Fibroblast of villous mesenchyme (primary cell): ENCODE measurements at places on chromosomes 12 and 14. TPM values are rescaled to one million over a fixed set of nuclear protein-coding genes. Genes with fewer than 3 reads are reported as not detected.

- DNase-seq: no peak
Observed at GRCh38 chr14:36227344-36227743, 50.8 kb upstream of the PTCSC3 start.

GRCh38 chr12:114841557-114842251, 157.7 kb upstream of the TBX3 start:
- no peak for DNase-seq

DNA sequence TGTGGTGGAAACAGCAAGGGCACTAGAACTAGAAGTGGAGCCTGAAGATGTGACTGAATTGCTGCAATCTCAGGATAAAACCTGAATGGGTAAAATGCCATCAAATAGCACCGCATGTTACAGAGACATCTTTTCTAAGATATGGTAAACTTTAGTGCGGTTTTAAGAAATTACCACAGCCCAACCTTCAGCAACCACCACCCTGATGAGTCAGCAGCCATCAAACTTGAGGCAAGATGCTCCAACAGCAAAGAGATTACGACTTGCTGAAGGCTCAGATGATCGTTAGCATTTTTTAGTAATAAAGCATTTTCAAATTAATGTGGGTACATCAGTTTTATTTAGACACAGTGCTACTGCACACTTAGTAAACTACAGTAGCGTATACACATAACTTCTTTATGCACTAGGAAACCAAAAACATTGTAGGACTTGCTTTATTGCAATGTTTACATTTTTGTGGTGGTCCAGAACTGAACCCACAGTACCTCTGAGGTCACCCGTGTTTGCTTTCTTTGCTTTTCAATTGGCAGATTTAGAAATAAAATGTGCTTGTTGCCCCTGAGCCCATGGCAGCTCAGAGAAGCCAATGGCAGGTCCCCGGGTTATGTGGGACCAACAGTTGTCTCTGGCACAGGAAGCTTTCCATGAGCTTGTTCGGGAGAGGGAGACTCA, 15.9 kb downstream of the GOLGA3 start:
- DNase-seq: peak; percentile 92

DNA sequence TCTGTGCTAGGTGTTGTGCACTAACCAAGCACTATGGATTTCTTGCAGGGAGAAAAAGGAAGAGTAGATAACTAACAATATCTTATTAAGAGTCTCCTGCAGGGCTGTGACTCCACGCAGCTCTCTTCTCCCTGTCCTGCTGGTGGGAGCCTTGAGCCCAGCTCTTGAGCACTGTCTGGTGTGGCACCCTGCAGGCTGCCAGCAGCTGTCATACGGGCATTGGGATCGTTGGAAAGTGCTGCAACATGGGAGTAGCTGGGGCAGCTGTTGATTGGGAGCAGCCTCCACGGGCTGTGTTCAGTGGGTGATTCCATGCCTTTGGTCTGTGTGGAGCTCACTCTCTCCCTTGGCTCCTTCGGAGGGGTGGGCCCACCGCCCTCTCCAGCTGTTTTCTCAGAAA, 125.3 kb downstream of the FBXL14 start:
- DNase-seq: no peak

DNA sequence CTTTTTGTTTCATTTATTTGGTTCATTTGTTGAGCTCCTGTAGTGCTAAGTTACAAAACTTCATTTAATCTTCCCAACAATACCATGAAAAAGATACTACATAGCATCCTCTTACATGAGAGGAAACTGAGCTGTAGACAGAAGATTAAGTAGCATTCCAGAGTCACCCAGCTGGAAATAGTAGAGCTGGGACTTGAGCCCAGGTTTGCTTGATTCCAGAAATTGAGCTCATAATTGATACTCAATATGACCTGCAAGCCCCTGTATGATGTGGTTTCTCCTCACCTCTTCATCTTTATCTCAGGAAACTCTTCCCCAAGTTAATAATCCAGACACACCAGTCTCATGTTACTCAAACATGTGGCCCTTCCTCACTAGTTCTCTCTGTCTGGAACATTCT, 87.0 kb upstream of the DAAM1 start:
- DNase-seq: no peak

- DNase-seq: no peak
Observed at GRCh38 chr14:96511667-96512066, 9.5 kb downstream of the PAPOLA start.

DNA sequence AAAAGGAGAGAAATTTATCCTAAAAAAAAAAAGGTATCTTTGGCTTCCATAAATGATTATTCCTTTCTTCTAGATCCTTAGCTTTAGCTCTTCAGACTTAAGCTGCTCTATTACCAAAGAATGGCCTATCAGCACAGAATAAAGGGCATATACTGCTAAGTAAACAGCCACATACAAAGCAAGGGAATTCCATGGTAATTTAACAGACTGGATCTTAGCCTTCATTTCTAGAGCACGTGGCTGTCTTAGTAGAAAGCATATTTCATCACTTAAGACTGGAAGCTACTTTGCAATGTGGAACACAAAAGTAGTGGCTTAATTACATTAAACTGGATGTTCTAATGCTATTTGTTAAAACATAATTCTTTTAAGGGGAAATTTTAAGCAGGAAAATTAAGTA, 23.1 kb downstream of the TMED10 start:
- no peak for DNase-seq

- peak; percentile 75 for DNase-seq
Observed at GRCh38 chr12:3641428-3642018, 111.4 kb downstream of the CRACR2A start.

- DNase-seq: no peak
Observed at GRCh38 chr12:110776410-110776809, 33.7 kb upstream of the PPP1CC start.

DNA sequence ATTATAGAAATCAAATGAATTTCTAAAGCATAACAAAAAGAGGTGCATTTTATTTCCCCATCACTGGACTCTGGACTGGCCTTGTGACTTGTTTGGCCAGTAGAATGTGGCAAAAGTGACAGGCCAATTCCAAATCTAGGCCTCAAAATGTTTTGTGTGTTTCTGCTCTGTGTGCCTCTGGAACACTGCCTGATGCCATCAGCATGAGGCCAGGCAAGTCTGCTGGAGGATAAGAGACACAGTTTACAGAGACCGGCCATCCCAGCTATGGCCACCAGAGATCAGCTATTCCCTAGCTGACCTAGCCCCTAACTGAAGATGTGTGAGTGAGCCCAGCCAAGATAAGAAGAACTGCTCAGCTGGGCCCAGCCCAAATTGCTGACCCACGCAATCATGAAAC, 32.9 kb downstream of the ASCL1 start:
- DNase-seq: no peak

DNA sequence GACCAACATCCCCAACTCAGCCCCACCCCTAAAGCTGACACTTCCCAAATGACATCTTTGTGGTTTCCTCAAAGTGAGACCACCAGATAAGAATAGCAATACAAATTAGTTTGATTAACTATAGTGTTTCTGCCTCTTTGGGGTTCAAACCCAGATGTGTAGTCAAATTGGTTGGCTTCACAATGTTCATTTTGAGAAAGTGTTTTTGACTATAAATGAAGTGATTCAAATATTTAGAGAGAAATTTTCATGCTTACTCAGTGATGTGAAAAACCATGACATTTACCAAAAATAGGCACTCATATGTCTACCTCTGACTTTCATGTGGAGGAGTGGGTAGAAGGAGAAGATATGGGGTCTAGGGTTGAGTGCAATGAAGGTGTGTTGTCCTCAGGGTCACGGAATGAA, 218.4 kb downstream of the BCAT1 start:
- DNase-seq: no peak

DNA sequence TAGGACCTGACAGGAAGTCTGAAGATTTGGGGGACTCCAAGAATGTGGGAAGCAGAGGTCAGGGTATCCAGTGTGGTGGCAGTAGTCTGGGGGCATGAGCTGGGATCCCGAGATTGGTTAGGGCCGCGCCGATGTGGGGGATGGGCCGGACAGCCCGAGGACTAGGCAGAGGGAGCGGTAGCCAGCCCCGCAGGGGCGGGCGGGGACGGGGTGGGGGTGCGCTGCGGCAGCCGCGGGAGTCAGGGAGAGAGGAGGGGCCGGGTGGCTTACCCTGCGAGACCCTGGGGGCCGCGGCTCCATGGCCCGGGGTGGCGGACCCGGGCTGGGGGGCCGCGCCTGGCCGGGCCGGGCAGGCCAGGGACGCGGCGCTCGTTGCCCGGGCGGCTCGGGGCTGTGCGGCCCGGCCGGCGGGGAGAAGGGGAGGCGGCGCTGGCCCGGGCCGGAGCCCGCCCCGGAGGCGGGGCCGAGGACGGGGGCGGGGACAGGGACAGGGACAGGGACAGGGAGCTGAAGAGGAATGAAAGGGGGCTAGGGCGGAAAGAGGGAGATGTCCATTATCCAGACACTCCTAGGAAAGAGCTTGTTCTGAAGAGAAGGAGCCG, 5.6 kb downstream of the ZNF385A start:
- no peak for DNase-seq

DNA sequence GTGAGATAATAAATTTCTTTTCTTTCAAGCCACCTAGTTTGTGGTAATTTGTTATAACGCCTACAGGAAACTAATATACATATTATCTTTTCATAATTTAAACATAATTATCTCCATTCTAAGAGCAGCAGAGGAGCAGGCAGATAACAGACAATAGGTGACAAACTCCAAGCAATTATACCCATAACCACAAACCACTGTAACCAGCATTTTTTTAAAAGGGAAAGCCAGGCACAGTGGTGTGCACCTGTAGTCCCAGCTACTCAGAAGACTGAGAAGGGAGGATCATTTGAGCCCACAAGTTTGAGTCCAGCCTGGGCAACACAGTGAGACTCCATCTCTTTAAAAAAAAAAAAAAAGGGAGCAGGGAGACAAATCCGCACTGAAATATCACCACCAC, 54.9 kb downstream of the ATF7 start:
- DNase-seq: no peak

DNA sequence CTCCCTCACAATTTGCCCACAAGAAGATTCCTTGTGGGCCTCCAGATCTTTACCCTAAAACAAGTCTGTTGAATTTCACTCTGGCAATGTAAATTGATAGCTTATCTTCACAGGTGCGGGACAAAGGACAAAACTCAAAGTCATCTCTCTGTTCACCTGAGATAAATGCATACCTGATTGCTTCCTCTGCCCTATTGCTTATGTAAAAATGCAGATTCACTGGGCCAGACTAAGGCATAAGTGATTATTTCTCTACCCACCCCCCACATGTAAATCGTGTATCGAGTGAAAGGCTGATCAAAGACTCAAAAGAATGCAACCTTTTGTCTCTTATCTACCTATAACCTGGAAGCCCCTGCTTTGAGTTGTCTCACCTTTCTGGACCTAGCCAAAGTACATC, 316.8 kb downstream of the SSPN start:
- no peak for DNase-seq

- DNase-seq: no peak
Observed at GRCh38 chr12:39300799-39301198, 142.1 kb downstream of the KIF21A start.

DNA sequence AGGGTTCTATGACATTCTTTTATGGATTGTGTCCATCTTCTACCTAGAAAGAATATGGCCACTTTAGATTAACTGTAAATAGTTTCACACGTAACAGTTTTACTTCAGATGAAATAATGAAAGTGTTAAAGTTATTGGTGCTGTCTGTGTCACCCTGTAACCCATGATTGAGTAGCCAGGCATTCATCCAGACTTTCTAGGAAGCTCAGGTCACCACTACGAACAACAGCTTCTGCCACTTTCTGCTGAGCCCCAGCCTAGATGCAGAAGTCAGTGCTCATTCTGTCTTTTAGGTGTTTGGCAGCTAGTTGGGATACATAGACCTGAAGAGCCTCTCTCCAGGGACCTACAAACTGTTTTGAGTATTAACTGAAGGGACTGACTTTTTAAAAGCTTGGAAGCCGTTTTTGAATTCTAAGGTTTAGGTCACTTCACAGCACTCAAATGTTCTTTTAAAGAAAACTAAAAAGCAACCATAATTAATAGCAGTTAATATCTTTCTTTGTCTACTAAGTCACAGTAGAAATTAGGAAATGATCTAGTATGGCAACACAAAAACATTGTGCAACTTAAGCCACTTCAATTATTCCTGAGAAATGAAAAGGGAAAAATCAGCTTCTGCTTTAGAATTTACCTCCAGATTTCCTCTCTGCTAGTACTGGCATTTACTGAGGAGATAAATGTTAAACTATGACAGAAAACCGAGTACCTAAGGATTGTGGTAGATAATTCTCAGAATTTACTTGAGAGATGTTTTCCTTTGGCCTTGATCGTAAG, 266.9 kb downstream of the CCDC91 start:
- no peak for DNase-seq

GRCh38 chr12:29578070-29578469, 80.6 kb upstream of the OVCH1 start:
- DNase-seq: peak; percentile 66

- DNase-seq: no peak
Observed at GRCh38 chr14:92683041-92683440, 65.4 kb downstream of the LGMN start.

- no peak for DNase-seq
Observed at GRCh38 chr12:114529966-114530365, 124.0 kb upstream of the TBX5 start.

DNA sequence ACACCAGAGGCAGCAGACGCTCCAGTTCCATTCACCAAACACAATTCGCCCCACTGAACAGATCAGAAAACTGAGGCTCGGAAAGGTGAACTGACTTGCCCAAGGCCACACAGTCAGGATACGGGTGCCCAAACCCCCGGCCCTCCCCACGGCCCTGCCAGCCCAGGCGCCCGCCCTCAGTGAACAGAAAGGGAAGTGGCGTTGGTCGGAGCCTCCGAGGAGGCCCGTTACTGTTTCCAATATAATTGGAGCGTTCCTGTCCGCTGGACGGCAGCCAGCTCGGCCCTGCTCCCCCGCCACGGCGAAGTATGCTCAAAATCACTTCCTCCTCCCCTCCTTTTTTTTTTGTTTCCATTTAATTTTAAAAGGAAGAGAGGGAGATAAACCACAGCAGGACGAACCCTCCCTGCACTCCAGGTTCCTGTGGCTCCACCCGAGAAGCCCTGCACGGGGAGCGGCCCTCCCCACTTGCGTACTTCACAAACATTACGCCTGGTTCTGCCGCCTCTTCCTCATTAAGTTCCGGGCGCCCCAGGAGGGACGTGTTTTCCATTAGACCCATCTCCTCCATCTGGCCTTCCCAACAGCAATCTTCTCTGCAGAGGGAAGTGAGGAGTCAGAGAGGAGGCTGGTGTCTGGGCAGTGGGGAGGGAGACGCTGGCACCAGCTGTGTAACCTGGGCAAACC, 61.1 kb downstream of the NCOR2 start:
- peak; percentile 92 for DNase-seq

- DNase-seq: no peak
Observed at GRCh38 chr14:94888121-94888520, 118.2 kb upstream of the GSC start.

DNA sequence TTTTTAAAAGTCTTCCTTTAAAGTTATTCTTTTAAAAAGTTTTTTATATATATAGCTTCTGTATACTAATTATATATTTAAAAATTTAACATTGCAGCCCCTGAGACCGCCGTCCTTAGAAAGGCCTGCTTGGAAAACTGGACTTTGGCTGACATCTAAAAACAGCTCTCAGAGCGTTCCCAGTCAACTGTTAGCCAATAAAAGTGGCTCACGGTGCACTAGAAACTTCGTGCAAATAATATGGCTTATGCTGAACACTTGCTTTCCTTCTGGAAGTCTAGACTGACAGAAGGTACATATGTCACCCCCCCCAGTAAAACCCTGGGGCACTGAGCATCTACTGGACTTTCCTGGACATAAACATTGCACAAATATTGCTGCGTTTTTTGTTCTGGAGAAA, 115.0 kb downstream of the KIF21A start:
- DNase-seq: no peak

C12orf50 gene
- under 0.01 TPM in 1 of 2 replicates, not detected in the other for total RNA-seq

HPD gene
- total RNA-seq: not detected in 2 replicates

NPFF gene
- not detected in 2 replicates for total RNA-seq

C12orf54 gene
- total RNA-seq: not detected in 2 replicates

STRAP gene
- 93.3 and 95.0 TPM in 2 replicates for total RNA-seq

IRAK3 gene
- total RNA-seq: 2.6 and 3.0 TPM in 2 replicates

TSPAN9 gene
- 41.6 and 76.0 TPM in 2 replicates for total RNA-seq
